ENCODE measurements at places on chromosomes 7 and 10.

DNA sequence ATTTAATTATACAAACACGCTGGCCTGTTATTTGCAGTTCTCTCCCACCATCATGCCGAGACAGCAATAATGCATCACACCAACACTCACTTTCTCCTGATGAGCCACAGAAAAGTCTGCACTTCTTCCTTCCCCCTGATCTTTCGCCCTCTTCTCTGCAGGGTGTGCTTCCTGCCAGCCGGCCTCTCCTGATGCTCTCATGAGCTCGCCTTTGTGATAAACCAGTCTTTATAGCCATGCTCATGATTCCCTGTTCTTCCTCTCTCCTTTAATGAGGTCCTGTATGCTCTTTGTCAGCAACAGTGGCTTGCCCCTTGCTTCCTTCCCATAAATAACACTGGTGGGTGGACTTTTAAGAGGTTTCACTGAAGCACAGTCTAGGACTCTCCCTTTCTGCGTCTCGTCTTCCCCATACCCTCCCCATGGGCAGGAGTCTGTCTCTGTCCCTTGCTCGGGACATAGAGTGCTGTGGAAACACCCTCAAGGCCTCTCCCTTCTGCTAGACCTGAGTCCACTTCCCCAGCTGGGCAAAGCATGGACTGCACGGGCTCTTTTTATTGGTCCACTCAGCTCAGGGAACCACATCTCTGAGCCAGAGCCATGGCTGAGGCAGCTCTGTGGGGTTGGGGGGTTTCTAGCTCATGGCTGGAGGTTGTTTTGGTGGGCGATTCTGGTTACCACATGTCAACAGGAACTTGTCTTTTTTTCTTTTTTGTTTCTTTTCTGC is 133.9 kb downstream of the C10orf105 start:
- DNase-seq: no peak

- no peak for DNase-seq
These were observed 319.0 kb downstream of the GLRX3 start for GRCh38 chr10:130455111-130455695.

DNA sequence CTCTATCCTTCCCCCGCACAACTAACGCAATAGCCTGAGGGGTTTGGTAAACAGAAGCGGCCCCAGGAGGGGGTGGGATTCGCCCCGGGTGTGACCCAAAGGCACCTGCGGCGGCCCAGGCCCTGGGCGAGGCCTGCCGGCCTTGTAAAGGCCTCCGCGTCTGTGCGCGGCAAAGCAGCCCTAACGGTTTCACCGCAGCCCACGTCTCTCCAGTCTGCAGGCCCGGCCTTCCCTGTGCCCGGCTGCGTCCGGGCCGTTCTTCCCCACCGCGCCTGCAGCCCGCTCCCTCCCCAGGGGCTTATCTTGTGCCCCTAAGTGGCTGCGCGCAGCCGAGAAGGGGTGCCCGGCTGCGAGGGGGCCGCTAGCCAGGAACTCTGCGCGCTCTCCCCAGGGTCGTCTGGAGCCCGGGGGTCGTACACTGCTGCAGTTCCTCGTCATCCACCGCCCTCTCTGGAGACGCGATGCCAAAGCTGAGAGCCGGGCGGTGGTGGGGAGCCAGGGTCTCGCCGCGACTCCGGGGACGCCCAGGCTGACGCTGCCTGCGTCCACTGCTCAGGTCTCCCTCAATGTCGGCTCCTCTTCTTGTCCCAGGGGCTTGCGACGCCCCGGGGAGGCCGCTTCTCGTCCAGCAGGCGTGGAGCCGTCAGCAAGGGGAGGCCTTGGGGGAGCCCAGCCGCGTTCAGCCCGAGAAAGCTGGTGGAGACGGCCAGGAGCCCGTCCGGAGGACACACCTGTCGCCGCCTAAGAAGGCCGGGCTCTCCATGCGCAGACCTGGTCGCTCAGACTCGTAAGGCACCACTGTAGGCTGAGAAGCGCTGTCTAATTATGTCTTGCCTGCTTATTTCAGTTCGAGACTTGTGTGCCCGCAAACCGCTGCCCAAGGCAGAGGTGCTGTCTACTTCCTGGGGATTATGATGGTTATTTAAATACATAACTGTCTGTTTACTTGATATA is 132.3 kb downstream of the SPAG6 start:
- DNase-seq: no peak

GRCh38 chr10:121911421-121911697 is 16.5 kb downstream of the ATE1 start:
- DNase-seq: no peak

- DNase-seq: no peak
These were observed 6.8 kb upstream of the EFCAB10 start for GRCh38 chr7:105587909-105588635.

GRCh38 chr7:119392-120163 is 72.8 kb upstream of the FAM20C start:
- no peak for DNase-seq

DNA sequence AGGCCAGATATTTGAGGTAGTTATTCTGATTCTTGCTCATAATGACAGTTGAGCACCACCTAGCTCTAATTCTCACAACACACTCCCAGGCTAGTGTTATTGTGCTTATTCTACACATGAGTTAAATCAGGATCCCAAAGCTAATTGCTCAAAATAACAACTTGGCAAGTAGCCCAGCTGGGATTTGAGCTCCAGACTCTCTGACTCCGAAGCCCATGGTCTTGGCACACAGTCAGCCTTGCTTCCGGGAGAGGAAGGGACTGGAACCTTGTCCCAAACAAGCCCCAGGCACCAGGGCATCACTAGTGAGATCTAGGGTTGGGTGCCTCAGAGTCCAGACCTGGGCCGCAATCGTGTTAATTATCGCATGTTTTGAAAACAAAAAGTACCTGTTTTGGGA is 101.4 kb downstream of the GPAM start:
- DNase-seq: no peak

GRCh38 chr7:26042237-26042636 is 109.8 kb upstream of the NFE2L3 start:
- no peak for DNase-seq

GRCh38 chr7:8143151-8143874 is 118.7 kb downstream of the ICA1 start:
- peak; percentile 27 for DNase-seq

- DNase-seq: no peak
These were observed 129.0 kb downstream of the DNAH11 start for GRCh38 chr7:21671859-21672258.

GRCh38 chr7:1444925-1445322 is 14.3 kb downstream of the MICALL2 start:
- no peak for DNase-seq

DNA sequence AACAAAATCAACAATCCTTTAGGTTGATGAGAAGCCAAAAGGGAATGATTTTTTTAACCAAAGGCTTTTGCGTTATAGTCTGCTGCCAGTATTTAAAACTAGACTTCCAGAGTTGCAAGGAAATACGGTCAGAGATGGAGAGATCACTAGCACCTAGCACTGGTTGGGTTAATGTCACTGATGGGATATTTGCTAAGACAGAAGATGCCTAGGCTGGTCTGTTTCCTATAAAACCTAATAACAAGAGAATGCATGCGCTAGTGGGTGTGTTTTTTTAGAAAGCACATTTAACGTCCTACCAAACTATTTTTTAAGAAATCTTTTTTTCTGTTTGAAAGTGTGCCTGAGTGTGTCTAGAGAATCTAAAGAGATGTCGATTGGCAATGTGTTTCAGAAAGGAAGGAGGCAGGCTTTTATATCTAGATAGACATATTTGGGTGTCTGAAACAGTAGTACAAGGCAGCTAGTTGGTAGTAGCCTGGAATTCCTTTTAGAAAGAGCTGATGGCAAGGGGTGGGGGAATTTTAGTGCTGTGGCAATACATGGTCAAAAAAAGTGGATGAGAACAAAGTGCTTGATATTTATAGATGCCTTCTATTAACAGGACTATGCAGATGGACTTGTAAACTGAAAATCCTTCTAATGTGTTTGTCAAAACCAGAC is 863 bp downstream of the CALD1 start:
- no peak for DNase-seq

- no peak for DNase-seq
These were observed 39.0 kb upstream of the RASGEF1A start for GRCh38 chr10:43305876-43306275.

DNA sequence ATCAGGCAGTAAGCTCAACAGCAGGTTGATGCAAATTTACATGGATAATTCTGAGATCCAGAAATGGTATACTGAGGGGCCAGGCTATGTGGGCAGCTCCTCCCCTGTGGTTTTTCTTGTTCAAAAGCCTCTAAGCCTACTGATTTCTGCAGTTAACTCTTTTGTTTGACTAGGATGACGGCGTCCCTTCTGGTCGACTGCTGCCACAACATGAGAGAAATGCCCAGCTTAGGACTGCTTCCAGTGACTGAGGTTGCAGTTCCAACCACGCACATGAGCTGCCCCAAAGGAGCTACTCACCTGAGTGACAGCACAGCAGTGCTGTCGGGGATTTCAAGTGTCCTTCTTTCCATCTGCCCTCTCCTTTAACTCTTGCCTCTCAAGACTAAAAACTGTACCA is 973.0 kb upstream of the GHITM start:
- DNase-seq: no peak

DNA sequence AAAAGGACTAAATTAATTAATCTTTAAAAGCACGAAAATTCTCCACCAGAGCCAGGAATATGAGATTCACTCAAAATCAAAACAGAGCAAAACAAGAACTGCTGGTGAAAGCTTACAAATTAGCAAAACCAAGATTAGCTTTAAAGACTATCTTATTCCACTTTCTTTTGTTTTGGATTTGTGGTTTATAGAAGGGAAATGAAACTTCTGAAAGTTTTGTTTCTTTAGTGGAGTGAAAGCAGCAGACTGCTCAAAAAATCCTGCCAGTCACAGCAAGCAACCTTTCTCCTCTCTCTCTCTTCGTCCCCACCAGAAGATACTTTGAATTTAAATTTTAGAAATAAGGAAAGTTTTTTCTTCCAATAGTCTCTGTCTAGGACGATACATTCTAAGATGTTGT is 7.8 kb downstream of the ACTA2 start:
- no peak for DNase-seq

- DNase-seq: no peak
These were observed 182.9 kb downstream of the MYOF start for GRCh38 chr10:93299195-93299594.

- no peak for DNase-seq
These were observed 127.5 kb downstream of the CRPPA start for GRCh38 chr7:16293669-16294425.

DNA sequence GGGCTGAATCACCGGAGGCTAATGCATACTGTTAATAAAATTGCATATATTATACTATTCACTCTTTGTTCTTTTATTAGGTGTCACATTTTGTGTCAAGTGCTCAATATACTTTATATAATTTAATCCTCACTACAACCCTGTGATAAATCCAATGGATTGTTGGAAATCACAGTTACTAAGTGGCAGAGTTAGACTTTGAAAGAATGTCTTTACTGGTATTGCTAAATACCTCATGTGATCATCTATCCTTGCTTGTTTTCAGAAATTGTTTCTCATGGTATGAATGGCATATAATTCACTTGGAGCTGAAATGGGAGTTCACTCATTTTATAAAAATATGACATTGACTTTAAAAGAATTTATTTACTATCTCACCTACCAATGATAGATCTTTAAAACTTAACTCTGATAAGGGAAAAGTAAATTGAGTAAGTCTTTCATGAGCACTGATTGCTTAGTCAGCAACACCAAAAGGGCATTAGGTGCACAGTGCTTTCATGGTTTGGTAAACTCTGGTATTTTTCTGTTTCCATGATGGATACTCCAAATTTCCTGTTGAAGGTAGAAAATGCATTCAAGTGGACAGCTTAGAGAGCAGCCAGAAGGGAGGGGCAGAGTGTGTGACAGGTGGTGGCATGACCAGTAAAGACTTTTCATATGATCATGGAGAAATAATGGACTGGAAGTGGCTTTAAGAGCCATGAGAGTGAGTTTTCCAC is 22.6 kb downstream of the ENKUR start:
- no peak for DNase-seq

GRCh38 chr10:98924526-98924925 is 311.1 kb downstream of the HPSE2 start:
- DNase-seq: no peak

GRCh38 chr7:20146451-20146850 is 70.7 kb downstream of the MACC1 start:
- no peak for DNase-seq

DNA sequence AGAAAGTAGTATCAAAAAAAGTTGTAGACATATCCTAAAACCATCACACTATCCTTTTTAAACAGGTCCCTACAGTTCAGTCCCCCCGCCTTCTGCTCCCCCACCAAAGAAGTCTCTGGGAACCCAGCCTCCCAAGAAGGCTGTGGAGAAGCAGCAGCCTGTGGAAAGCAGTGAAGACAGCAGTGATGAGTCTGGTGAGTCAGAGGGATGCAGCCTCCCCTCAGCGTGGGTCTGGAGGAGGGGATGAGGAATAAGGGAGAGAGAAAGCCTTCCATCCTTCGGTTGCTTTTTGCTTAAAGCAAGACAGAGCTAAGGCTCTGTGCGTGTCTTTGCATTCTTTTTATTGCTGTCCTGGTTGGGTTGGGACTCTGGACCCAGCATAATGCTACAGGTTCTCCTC is 7.6 kb downstream of the NOLC1 start:
- no peak for DNase-seq

DNA sequence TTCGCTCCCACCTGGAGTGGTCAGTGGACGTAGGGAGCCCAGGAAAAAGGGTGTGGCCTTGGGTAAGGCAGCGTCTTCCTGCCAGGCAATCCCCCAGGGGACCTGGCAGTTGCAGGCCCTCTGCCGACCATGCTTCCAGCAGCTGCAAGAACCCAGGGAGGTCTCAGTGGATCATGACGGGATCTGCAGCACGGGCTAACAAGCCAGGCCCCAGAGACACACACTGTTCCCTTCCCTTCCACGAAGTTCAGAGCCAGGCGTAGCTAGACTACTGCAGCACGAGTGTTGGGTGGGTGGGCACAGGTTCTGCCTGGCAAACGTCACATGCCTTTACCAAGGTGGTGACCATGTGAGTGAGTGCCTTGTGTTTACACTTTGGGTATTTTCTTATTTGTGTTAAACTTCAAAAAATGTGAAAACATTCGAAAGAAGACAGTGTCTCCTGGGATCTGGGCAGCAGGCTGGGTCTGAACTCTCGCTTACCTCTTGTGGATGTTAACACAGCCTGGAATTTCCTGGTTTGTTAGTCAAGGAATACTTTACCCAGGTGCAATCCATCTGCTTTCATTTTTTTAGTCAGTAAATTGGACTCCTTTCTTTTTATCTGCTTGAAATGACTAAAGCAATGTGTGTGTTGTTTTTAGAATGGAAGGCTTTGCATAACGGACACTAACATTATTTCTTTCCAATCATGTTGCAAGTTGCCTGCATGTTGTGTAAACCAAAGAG is 48.2 kb upstream of the VIPR2 start:
- DNase-seq: no peak

GRCh38 chr7:155509725-155510551 is 36.4 kb downstream of the CNPY1 start:
- DNase-seq: no peak

Measured in CD8-positive, alpha-beta T cell (primary cell).